Fibroblast of skin of right quadriceps (primary cell): ENCODE measurements at places on chromosomes 7 and 10.

GRCh38 chr10:110737886-110738634, 93.9 kb downstream of the RBM20 start:
- DNase-seq, result no peak

- no peak for DNase-seq
Measured at GRCh38 chr7:55642266-55642665, 70.0 kb upstream of the VOPP1 start.

DNA sequence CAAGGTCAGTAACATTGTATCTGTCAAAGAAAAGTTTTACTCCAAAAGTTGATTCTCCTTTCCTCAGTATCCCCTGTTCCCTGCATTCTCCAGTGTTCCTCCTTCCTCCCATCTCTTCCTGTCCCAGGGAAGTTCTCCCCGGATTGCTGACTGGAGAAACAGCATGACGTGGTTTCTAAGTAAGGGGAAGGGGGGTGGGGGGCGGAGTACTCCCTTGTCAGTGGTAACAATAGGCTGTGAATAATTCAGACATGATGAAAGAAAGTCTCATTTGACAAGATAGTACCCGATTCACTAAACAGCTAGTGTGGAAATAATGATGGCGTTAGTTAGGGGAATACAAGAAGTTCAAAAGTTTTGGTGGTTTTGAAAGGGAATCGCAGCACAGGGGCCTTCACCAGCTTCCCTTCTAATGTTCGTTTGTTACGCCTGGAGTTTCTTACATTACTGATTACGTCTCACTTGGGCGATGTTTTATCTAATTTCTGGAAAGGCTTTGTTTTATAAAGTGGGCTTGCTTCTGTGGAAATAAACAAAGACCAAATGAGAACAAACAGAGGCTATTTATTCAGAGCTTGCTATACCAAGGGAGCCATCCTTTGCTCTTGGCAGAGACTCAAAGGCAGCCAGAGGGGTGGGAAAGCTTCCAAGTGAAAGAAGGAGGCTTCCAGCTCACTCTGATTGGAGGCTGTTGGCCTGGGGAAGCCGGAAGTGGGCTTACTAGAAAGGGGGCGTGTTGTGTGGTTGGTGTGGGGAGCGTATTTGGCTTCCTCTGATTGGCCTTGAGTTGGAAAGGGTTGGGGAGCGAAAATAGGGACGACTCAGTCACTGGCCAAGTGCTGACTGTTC, 453.7 kb downstream of the SDK1 start:
- DNase-seq, result peak; percentile 17

- peak; percentile 84 for DNase-seq
Measured at GRCh38 chr7:7911369-7912123, 57.0 kb upstream of the GLCCI1 start.

GRCh38 chr7:14258441-14258840, 269.0 kb upstream of the ETV1 start:
- no peak for DNase-seq

DNA sequence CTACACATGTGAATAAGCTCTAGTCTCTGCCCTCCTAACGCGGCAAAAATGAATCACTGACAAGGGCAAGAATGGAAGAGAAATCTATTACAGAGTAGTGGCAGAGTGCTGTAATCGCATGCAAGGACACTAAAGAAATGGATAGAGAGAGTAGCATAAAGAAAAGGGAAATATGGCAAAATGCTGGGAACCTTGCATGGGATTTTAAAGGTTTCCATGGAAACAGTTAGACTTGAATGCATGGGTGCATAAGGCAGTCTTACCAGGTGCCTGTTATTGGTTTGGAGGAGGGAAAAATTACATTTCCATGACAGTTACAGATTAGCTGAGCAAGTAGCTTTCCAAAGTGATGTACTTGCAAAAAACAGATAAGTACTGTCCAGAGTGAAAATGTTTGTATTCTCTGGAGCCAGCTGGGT, 233.4 kb downstream of the PTN start:
- no peak for DNase-seq

GRCh38 chr7:55145606-55146005, 126.8 kb downstream of the EGFR start:
- no peak for DNase-seq

DNA sequence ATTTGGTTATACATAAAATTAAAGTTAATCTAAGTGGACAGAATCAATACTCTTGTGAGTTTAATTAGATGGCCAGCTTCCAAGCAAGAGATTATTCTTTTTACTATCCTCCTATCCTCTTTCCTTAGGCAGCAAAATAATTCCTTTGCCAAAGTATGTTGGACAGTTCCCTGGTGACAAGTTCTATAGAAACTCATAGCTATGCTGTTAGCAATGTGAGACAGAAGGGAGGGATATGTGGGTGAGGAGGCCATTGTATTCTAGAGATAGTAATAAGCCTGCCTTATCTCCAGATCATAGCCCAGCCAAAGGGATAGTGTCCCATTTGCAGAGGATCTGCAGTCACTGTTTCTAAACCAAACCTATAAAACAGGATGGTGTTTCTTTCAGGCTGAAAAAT, 181.6 kb upstream of the HDAC9 start:
- DNase-seq, result no peak

- no peak for DNase-seq
Measured at GRCh38 chr10:69963835-69964710, 88.6 kb upstream of the MACROH2A2 start.
